Purkinje cell (primary cell): ENCODE measurements at places on chromosomes 4 and X. TPM values are rescaled to one million over a fixed set of nuclear protein-coding genes. Genes with fewer than 3 reads are reported as not detected.

GCNA gene
- polyA plus RNA-seq = 3.3 and 4.2 TPM in 2 replicates

RBBP7 gene
- 128 and 157 TPM in 2 replicates for polyA plus RNA-seq

DNAAF6 gene
- polyA plus RNA-seq = not detected in 2 replicates

SLC4A4 gene
- 41.8 and 53.1 TPM in 2 replicates for polyA plus RNA-seq

GIMD1 gene
- polyA plus RNA-seq = not detected in 2 replicates

SPANXA1 gene
- polyA plus RNA-seq = not detected in 2 replicates

DGAT2L6 gene
- polyA plus RNA-seq = not detected in 2 replicates

CCNA2 gene
- polyA plus RNA-seq = 3.2 and 4.8 TPM in 2 replicates

KLF3 gene
- 2.0 and 4.4 TPM in 2 replicates for polyA plus RNA-seq

MAP7D2 gene
- polyA plus RNA-seq = 132 and 155 TPM in 2 replicates

GABRE gene
- polyA plus RNA-seq = 0.42 TPM in 1 of 2 replicates, not detected in the other

BST1 gene
- polyA plus RNA-seq = 0.77 TPM in 1 of 2 replicates, not detected in the other

CTAG2 gene
- polyA plus RNA-seq = not detected in 2 replicates

TBC1D9 gene
- polyA plus RNA-seq = 40.3 and 49.0 TPM in 2 replicates
